ENCODE measurements at places on chromosomes 4 and X. TPM values are rescaled to one million over a fixed set of nuclear protein-coding genes. Genes with fewer than 3 reads are reported as not detected.

DNA sequence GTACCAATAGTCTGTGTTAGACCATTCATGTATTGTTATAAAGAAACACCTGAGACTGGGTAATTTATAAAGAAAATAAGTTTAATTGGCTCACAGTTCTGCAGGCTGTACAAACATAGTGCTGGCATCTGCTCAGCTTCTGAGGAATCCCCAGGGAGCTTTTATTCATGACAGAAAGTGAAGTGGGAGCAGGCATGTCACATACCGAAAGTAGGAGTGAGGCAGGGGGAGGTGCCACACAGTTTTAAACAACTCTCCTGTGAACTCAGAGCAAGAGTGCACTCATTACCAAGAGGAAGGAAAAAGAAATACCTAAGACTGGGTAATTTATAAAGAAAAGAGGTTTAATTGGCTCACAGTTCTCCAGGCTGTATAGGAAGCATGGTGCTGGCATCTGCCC, 591.2 kb downstream of the PPP4R3C start:
- no peaks in the 10 kb centered on the region for H3K36me3 ChIP-seq
- no peaks in the 10 kb centered on the region for H3K4me1 ChIP-seq
- H3K27me3 ChIP-seq, result no peaks in the 10 kb centered on the region
- DNase-seq, result no peak
- H3K4me3 ChIP-seq, result no peak overlapping the region

DNA sequence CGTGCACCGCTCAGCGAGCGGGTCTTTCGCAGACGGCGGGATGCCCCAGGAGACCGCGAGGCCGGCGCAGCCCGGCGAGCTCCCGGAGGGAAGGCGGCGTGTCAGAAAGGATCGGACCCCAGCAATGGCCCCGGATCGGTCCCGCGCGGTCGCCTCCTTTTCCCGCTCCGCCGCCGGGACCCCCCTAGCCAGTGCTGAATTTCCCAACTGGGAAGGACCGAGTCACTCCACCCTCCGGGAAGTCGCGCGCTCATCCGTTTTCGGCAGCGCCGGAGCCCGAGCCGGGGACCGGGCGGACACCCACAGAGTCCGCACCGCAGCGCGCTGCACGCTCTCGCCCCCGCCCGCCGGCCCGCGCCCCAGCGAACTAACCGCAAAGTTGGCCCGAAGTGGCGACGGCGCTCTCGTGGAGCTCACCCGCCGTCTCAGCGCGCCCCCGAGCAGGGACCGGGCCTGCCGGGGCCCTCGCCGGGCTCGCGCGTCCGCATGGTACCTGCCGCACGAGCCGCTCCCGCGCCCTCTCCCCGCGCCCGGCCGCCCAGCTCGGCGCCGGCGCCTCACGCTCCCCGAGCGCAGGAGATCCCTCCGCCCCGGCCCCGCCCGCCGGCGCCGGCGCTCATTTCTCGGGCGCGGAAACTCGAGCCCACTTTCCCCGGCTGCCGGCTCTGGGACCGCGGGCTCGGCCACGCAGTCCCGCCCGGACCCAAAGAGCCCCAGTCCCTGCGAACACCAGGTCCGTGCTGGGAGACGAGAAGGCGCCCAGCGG, at the start of gene FAT1:
Gene FAT1, minus strand, starts transcription at position 565 of the 766 bp plus-strand sequence. CDS start 14,029 bp downstream, outside the sequence.
- peak within 1 kb of the TSS; percentile 93 for H3K27ac ChIP-seq
- H3K27me3 ChIP-seq, result no peaks in the 10 kb centered on the region
- H3K4me3 ChIP-seq, result peak within 1 kb of the TSS; percentile 81

ZNF732 gene
- 1.6 TPM for total RNA-seq

MAGED4 gene
- 8.6 TPM for total RNA-seq

GRCh38 chrX:22063284-22063683, 31.2 kb downstream of the PHEX start:
- H3K4me1 ChIP-seq, result no peaks in the 10 kb centered on the region
- no peak overlapping the region for H3K27ac ChIP-seq
- H3K4me3 ChIP-seq, result no peak overlapping the region
- no peaks in the 10 kb centered on the region for H3K36me3 ChIP-seq

CXCL5 gene
- not detected for total RNA-seq

GRCh38 chr4:109548655-109549054, 11.4 kb upstream of the MCUB start:
- no peak overlapping the region for H3K4me3 ChIP-seq
- H3K27me3 ChIP-seq, result no peaks in the 10 kb centered on the region
- no peaks in the 10 kb centered on the region for H3K36me3 ChIP-seq
- no peaks in the 10 kb centered on the region for H3K4me1 ChIP-seq
- no peak for DNase-seq

FGG gene
- not detected for total RNA-seq

GRCh38 chr4:80005863-80006262, 67.2 kb downstream of the ANTXR2 start:
- no peak for DNase-seq
- H3K4me3 ChIP-seq, result no peak overlapping the region
- no peaks in the 10 kb centered on the region for H3K4me1 ChIP-seq

- H3K27me3 ChIP-seq, result no peaks in the 10 kb centered on the region
- H3K4me3 ChIP-seq, result no peak overlapping the region
- DNase-seq, result no peak
- no peak overlapping the region for H3K27ac ChIP-seq
- H3K4me1 ChIP-seq, result no peaks in the 10 kb centered on the region
- H3K36me3 ChIP-seq, result no peaks in the 10 kb centered on the region
These were observed 67.2 kb upstream of the BRWD3 start for GRCh38 chrX:80876877-80877276.

GRCh38 chr4:76782837-76783236, 115.1 kb downstream of the SOWAHB start:
- H3K27me3 ChIP-seq, result no peaks in the 10 kb centered on the region
- no peaks in the 10 kb centered on the region for H3K4me1 ChIP-seq
- DNase-seq, result no peak
- H3K36me3 ChIP-seq, result no peaks in the 10 kb centered on the region

DNA sequence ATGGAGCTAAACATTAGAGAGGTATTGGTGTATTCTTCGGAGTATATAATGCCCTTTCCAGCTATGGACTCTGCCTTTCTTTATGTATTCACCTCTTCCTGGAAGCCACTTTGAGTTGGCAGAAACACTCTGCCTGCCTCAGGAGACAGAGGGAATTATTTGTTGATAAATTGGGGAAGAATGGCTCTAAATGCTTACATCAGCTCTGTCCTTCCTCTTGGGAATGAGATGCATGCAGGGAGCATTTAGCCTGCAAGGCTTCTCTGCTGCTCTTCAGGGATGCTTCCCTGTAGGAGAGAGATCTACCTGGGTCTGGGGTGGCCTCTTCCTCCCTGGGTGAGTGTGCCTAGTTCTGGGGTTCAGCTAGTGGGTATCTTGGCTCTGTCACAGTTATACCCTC, 6.9 kb upstream of the HS3ST1 start:
- no peak for DNase-seq
- no peaks in the 10 kb centered on the region for H3K4me1 ChIP-seq
- no peak overlapping the region for H3K27ac ChIP-seq
- no peaks in the 10 kb centered on the region for H3K27me3 ChIP-seq

DNA sequence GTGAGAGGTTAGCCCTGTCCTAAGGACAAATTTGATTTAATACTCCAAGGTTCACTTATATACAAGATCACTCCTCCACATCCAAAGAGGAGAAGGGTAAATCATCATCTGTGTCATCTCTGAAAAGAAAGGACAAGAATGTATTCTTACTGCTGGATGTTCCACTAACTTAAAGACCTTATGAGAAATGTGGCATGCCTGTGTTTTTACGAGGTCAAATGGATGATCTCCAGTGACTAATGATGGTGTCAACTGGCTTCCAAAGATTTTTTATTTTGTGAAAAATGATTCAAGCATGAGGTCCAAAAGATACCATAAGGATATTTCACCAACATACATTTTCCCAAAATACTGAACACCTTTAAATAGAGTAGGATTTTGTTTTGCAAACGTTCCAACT, 143.4 kb downstream of the PTCHD1 start:
- H3K4me3 ChIP-seq, result no peak overlapping the region
- no peak for DNase-seq
- H3K4me1 ChIP-seq, result no peaks in the 10 kb centered on the region
- H3K27me3 ChIP-seq, result no peaks in the 10 kb centered on the region
- no peak overlapping the region for H3K27ac ChIP-seq
- H3K36me3 ChIP-seq, result no peaks in the 10 kb centered on the region

FAAH2 gene
- not detected for total RNA-seq

DNA sequence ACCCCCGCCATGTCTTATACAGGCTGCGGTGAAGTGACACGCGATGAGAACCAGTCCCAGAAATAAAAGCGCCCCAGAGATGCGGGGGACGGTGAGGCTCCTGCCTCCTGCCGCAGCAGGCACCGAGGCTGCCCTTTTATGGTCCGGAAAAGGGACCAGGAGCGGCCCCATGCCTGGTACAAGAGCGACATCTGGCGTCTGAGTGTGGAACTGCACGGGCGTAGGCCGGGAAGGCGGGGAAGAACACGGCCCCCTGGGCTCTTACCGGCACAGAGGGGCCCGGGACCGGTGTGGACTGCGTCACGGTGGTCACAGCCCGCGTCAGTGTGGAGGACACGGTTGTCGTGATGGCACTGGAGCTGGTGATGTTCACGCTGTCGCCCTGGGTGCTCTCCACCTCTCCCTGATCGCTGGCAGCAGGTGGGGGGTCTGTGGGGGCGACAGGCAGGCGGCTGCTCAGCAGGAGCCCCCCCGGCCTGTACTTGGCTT, 8.9 kb upstream of the RENBP start:
- no peak overlapping the region for H3K4me3 ChIP-seq
- H3K36me3 ChIP-seq, result no peaks in the 10 kb centered on the region

ENPP6 gene
- not detected for total RNA-seq

- H3K4me3 ChIP-seq, result no peak overlapping the region
- H3K4me1 ChIP-seq, result no peaks in the 10 kb centered on the region
- no peak for DNase-seq
These were observed 1063.8 kb upstream of the INTU start for GRCh38 chr4:126568652-126569570.

DNA sequence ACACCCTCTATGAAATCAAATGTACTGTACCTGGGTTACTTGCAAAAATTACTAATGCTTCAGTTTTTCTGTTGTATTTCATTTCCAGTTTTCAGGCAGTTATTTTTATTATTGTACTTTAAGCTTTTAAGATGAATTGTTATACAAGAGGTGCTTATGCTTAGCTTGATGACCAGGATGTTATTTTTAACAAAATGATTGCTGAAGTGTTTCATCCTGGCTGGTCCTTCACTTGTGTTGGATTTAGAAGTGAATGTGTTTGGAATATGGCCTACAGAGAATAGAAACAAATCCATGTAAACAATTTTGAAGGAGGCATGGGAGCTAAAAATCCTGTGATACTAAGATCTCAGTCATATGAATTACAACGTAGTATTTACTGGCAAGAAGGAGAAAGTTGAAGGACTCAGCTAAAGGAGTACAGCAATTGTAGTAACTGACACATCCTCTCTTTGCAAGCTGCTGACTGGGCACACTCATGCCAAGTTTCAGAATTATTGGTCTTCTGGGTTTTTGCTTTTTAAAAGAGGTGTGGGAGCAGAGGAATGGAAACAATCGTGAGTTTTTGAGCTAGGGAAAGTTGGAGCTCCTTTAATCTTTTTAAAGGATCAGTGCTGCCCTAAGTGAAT, 9.2 kb downstream of the UBE2A start:
- no peak for DNase-seq
- H3K4me3 ChIP-seq, result no peak overlapping the region
- H3K36me3 ChIP-seq, result no peaks in the 10 kb centered on the region
- H3K27ac ChIP-seq, result no peak overlapping the region
- no peaks in the 10 kb centered on the region for H3K27me3 ChIP-seq

SFRP2 gene
- 52.9 TPM for total RNA-seq
